ENCODE measurements at places on chromosomes 13 and 19. TPM values are rescaled to one million over a fixed set of nuclear protein-coding genes. Genes with fewer than 3 reads are reported as not detected.
A peak's percentile ranks its signal among the peaks of the same experiment; 100 is the strongest.

JSRP1 gene
- 0.45 TPM for total RNA-seq

KLK3 gene
- total RNA-seq, result not detected

- no peak for DNase-seq
- H3K36me3 ChIP-seq, result no peaks in the 10 kb centered on the region
- H3K4me1 ChIP-seq, result no peaks in the 10 kb centered on the region
- H3K4me3 ChIP-seq, result no peak overlapping the region
- H3K27me3 ChIP-seq, result no peaks in the 10 kb centered on the region
These were observed 110.3 kb upstream of the TDRD3 start for GRCh38 chr13:60286707-60287106.

- H3K36me3 ChIP-seq, result peaks cover 36% of the 10 kb centered on the region
- no peaks in the 10 kb centered on the region for H3K27me3 ChIP-seq
- peak overlapping the region; percentile 50 for H3K27ac ChIP-seq
- peaks cover 60% of the 10 kb centered on the region for H3K4me1 ChIP-seq
- H3K4me3 ChIP-seq, result no peak overlapping the region
These were observed 3.8 kb downstream of the RAB8A start for GRCh38 chr19:16115301-16116039.

DNA sequence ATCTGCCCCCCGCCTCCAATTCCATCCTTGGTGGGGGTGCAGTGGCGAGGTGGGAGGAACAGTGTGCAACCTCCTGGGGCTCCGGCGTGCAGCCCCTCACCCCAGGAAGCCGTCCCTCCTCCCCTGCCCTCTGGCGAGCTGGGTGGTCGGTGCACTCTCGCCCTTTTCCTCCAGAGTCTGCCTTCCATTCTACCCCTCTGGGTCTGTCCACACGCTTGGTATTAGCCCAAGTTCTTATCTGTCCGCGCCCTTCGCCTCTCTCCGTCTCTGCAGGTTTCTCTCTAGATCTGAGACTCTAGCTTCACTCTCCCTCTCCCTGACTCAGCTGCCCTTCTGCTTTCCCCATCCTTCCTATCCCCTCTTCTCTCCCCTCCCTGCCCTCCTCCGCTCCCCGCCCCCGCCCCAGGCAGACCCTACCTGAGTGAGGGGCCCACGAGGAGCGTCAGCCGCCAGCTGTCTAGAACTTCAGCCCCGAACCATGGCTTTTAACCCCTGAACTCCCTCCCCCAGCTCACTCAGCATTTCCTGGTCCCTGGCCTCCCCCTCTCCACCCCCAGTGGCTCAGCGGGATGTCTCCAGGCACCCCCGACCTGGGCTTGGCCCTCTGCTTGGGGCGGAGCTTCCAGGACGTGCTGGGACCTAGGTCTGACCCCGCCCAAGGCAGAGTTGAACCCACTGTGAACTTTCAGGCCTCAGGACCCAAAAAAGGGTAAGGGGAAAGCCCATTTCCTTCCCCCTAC, 499 bp upstream of the KLK13 start:
- H3K4me3 ChIP-seq, result peak overlapping the region; percentile 36
- H3K4me1 ChIP-seq, result peaks cover 1% of the 10 kb centered on the region
- H3K36me3 ChIP-seq, result no peaks in the 10 kb centered on the region

DNA sequence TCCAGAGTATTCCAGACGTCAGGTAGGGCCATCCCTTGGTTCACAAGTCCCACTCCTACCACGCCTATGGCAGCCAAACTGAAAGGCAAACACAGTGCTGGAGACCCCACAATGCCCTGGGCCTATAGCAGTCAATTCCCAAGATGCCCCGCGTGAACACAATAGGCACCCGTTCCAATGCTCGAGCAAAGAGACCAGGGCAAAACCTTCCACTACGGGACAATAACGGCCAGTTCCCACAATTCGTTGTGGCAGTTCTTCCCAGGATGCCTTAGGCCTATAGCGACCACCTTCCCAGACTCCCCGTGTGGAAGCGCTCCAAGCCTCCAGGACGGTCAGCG, 538 bp downstream of the ZNF428 start:
- DNase-seq, result peak; percentile 64
- H3K27ac ChIP-seq, result peak overlapping the region; percentile 99
- peak overlapping the region; percentile 95 for H3K4me3 ChIP-seq
- no peaks in the 10 kb centered on the region for H3K27me3 ChIP-seq

DNA sequence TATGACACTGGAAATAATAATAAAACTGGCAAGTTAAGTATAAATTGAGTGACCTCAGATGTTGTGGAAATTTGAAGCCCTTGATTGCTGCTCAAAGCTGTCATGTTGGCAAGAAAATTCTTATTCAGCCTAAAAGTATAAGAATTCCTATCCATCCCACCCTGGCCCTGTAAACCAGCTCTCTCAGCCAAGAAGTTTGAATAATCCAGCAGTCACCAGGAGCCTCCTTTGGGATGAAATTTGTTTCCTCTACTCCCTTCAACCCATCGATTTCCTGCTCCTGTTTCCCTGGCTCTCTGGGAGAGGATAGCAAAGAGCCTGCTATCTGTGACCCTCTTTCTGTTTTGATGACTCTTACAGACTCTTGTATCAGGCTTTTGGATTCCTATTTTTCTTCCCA, 169.3 kb downstream of the LHFPL6 start:
- H3K4me3 ChIP-seq, result no peak overlapping the region
- H3K36me3 ChIP-seq, result no peaks in the 10 kb centered on the region
- peaks cover 36% of the 10 kb centered on the region for H3K27me3 ChIP-seq
- no peak overlapping the region for H3K27ac ChIP-seq
- DNase-seq, result no peak

- no peak for DNase-seq
- H3K36me3 ChIP-seq, result no peaks in the 10 kb centered on the region
- H3K4me3 ChIP-seq, result no peak overlapping the region
- H3K27ac ChIP-seq, result no peak overlapping the region
These were observed 41.9 kb downstream of the GPC6 start for GRCh38 chr13:93268327-93269028.

GRCh38 chr19:17148130-17148529, 67.0 kb upstream of the USE1 start:
- no peaks in the 10 kb centered on the region for H3K4me1 ChIP-seq
- no peaks in the 10 kb centered on the region for H3K27me3 ChIP-seq
- no peak for DNase-seq
- H3K36me3 ChIP-seq, result peaks cover 5% of the 10 kb centered on the region
- no peak overlapping the region for H3K27ac ChIP-seq
- no peak overlapping the region for H3K4me3 ChIP-seq

GRCh38 chr19:16888629-16889365, at the start of gene F2RL3:
F2RL3 (plus strand) TSS chr19:16888999; CDS start chr19:16889190, 191 bp downstream.
- H3K36me3 ChIP-seq, result no peaks in the 10 kb centered on the region
- DNase-seq, result no peak
- H3K27ac ChIP-seq, result no peak within 1 kb of the TSS
- H3K4me1 ChIP-seq, result peaks cover 10% of the 10 kb centered on the region

DNA sequence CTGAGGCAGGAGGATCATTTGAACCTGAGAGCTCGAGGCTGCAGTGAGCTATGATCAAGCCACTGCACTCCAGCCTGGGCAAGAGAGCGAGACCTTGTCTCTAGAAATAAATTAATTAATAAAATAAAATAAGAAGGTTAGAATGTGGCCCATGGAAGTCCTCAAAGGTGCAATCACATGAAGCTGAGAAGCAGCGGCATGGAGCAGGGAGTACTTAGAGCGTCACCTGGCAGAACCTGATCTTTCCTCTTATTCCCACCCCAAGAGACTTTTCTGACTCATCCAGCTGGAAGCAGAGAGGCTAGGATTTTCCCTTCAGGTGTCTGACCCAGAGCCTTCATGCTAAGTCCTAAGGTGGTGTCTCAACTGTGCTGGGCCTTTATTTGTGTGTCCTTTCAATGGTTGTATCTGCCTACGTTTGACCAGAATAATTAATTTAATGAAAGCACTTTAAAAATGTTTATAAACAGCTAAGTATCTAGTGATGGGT, 8.9 kb upstream of the MRPS31 start:
- H3K4me1 ChIP-seq, result peaks cover 25% of the 10 kb centered on the region
- no peak for DNase-seq
- H3K27ac ChIP-seq, result no peak overlapping the region
- H3K36me3 ChIP-seq, result no peaks in the 10 kb centered on the region
- H3K4me3 ChIP-seq, result no peak overlapping the region
- H3K27me3 ChIP-seq, result no peaks in the 10 kb centered on the region

DNA sequence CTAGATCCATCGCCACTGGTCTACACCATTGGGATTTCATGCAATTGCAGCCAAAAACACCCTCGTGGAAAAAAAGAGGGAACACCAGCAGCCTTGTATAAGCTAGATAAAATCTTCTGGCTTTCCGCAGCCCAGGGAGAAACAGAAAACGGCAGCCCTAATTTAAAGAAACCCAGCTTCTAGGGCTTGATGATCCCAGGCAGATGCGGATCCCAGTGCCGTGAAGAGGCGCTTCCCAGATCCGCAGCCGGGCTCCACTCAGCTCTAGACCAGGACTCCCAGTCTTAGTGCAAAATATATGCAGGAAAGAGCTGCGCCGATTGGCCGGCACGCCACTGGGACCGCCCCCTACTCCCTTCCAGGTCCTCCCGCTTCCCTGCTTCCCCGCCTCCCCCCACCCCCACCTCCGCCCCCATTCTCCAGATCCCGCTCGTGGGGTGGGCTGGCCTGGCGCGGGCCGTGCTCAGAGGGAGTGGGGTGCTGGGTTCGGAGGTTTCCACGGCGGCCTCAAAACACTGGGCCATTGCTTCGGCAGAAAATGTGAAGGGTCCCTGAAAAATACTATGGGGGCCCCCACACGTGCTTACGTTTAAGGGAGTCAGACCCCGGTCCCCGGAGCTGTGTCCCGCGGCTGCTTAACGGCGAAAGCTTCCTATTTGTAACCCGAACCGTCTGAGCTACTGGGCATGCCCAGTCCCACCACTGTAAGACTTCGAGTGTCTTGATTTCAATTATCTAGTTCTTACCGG, 63.1 kb downstream of the SERP2 start:
- H3K4me1 ChIP-seq, result peaks cover 23% of the 10 kb centered on the region
- H3K4me3 ChIP-seq, result peak overlapping the region; percentile 82
- peak; percentile 37 for DNase-seq
- peaks cover 16% of the 10 kb centered on the region for H3K27me3 ChIP-seq
- no peak overlapping the region for H3K27ac ChIP-seq

DNA sequence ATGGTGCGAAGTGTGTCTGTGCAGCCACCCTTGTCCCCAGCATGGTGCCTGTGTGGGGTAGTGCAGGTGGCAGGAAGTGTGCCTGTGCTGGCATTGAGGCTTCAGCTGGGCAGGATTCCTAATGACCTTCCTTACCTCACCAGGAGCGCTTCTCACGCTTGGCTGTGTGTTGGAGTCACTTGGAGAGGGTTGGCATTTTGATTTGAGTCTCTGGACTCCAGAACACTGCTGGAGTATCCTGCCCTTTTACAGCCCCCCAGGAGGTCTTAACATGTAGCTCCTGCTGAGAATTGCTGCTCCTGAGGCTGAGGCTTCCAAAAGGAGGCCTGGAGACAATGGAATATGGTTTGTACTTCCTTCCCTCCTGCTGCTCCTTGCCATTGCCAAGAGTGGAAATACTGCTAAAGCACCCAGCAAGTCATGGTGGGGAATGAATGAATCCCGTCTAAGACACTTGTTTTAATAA, 87.1 kb downstream of the ARHGEF7 start:
- no peak overlapping the region for H3K4me3 ChIP-seq
- H3K27me3 ChIP-seq, result no peaks in the 10 kb centered on the region
- H3K4me1 ChIP-seq, result peaks cover 56% of the 10 kb centered on the region
- peak overlapping the region; percentile 56 for H3K27ac ChIP-seq
- DNase-seq, result no peak
- H3K36me3 ChIP-seq, result peaks cover 52% of the 10 kb centered on the region

DNA sequence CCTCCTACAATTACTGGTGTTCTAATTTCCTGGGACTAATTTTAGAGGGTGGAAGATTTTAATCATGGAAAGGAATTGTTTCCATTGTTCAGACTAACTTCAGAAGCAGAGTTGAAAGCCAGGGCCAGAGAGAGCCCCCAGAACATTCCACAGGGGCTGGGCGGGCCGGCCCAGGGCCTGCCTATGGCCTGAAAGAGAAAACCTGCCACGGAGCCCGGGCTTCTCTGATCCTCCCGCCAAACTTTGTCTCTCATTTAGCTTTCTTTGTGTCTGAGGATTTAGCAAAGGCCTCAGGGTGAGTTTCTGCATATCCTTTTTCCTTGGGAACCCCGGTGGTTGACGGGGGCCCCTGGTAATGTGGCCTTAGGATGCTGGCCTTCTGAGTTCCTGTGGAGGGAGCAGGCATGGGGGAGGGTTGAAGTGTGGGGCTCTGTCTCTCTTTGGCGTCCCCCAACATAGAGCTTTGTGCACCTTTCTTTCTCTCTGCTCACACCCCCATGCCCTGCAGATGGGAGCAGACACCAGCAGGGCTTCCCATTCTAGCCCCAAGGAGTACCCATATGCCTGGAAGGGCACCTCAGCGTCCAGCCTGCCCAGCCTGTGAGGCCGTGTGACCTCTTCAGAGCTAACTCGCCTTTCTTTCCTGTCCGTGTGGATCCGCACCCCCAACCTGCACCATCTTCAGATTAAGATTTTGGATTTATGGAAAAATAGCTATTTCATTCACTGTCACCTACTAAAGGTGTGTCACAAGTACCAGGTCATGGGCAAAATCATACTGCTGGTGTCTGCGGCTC, 539.5 kb downstream of the FGF9 start:
- peaks cover 11% of the 10 kb centered on the region for H3K4me1 ChIP-seq
- DNase-seq, result no peak
- no peak overlapping the region for H3K27ac ChIP-seq
- no peak overlapping the region for H3K4me3 ChIP-seq

DNA sequence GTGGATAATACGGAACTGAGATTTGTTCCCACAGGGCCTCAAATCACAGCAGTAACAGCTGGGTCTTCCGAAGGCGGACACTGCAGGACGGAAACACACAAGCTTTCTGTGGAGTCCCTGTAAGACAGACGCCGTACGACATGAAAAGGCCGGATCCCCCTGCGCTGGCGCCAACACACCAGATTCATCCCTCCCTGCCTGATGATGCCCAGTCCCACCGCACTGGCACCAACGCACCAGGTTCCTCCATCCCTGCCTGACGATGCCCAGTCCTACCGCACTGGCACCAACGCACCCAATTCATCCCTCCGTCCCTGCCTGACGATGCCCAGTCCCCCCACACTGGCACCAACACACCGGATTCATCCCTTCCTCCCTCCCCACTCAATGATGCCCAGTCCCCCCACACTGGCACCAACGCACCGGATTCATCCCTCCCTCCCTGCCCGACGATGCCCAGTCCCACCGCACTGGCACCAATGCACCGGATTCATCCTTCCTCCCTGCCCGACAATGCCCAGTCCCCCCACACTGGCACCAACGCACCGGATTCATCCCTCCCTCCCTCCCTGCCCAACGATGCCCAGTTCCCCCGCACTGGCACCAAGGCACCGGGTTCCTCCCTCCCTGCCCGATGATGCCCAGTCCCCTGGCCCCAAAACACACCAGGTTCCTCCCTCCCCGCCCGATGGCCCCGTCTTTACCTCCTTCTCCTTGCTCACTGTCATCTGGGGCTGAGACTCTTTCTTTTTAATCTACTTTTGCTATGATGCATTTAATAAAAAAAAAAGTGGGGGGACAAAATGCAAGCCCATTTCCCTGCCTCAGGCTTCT, 55.1 kb downstream of the RASA3 start:
- peaks cover 10% of the 10 kb centered on the region for H3K36me3 ChIP-seq
- peaks cover 32% of the 10 kb centered on the region for H3K4me1 ChIP-seq
- DNase-seq, result no peak
- H3K27me3 ChIP-seq, result no peaks in the 10 kb centered on the region

GRCh38 chr19:51071095-51071405, 6.2 kb upstream of the KLK13 start:
- H3K4me1 ChIP-seq, result no peaks in the 10 kb centered on the region
- H3K27me3 ChIP-seq, result peaks cover 12% of the 10 kb centered on the region
- H3K4me3 ChIP-seq, result no peak overlapping the region
- H3K36me3 ChIP-seq, result no peaks in the 10 kb centered on the region

Measured in activated naive CD8-positive, alpha-beta T cell treated with anti-CD3 and anti-CD28 coated beads for 36 hours (primary cell).